Epithelial cell of prostate (primary cell): ENCODE measurements at places on chromosomes 11 and 22.

- DNase-seq, result no peak
Observed at GRCh38 chr11:33716243-33716642, 15.6 kb upstream of the C11orf91 start.

DNA sequence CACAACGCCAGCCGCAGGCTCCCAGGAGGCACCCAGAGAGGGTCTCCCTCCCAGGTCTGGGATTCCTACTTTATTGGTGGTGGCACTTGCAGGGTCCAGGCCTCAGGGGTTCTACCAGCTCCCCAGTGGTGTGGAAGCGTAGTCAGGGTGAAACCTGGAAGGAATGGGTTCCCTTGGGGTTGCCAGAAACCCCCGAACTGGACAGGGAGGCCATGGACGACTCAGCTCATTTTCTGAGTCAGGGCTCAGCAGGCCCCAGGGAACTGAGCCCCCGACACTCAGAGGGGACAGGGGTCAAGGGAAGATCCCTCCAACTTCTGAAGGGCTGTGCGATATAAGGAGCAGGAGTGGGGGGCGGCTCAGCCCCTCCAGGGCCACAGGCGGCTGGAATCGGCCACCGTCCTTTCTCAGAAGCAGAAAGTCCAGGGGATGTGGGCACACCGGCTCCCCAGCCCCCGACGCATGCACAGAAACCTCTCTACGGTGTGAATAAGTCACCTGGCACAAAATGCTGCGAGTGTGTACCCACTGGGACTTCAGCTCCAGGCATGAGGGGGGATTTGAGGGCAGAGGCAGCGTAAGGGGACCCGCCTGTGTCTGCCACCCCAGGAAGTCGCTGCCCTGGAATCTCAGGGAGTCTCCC lies 25.1 kb downstream of the MRGPRG start:
- DNase-seq, result no peak

- DNase-seq, result no peak
Observed at GRCh38 chr22:31488346-31488883, 1.2 kb downstream of the EIF4ENIF1 start.

DNA sequence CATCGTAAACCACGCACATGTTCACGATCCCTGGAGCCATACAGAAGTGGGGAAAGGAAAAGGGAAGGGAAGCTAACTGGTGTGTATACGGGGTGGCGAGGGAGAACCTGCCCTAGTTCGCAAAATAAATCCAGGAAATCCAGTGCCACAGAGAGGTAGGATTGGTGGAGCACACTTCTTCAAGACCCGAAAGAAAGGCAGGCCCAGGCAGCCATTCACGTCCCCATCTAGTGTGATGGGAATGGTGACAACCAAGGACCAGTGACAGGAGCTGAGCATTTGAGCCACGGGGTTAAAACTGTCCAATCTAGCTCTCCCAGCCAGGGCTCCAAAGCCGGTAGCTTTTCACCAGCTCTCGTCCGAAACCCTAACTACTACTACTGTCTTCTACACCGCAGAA lies 53.7 kb downstream of the IGSF9B start:
- no peak for DNase-seq

GRCh38 chr22:46761017-46761416 lies 1.4 kb upstream of the TBC1D22A start:
- no peak for DNase-seq

DNA sequence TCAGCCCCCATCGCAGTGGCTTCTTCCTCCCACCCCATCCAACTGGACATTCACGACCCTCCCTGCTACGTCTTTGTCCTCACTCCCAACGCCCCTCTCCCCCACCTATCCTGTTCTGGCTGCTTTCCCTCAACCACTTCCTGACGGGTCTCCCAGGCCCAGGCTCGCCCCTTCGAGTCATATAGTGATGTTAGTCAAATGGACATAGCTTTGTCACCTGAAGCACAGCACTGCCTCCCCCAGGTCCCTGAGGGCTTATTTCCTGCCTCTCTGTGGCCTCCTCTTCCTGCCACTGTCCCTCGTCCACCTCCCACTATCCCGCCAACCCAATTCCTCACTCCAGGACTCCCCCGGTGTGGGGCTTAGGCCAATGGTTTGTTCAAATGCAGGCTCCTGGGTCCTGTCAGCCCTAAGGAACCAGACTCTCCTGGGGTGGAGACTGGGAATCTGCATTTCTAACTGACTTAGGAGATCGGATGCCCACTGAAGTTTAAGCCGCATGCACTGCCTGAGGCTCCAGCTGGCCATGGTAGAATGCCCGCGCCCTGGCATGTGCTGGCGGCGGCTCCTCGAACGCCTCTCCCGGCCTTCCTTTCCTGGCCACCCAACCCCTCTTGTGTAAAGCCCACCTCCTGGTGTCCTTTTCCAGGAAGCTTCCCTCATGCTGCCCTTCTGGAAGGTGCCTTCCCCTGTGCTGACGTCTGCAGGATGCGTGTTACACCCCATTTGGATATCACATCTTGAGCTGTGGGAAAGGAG lies 18.3 kb downstream of the SUN2 start:
- no peak for DNase-seq

- no peak for DNase-seq
Observed at GRCh38 chr22:44584256-44584902, 86.3 kb upstream of the RTL6 start.

GRCh38 chr11:125341676-125342075 lies 154.4 kb downstream of the FEZ1 start:
- DNase-seq, result no peak

DNA sequence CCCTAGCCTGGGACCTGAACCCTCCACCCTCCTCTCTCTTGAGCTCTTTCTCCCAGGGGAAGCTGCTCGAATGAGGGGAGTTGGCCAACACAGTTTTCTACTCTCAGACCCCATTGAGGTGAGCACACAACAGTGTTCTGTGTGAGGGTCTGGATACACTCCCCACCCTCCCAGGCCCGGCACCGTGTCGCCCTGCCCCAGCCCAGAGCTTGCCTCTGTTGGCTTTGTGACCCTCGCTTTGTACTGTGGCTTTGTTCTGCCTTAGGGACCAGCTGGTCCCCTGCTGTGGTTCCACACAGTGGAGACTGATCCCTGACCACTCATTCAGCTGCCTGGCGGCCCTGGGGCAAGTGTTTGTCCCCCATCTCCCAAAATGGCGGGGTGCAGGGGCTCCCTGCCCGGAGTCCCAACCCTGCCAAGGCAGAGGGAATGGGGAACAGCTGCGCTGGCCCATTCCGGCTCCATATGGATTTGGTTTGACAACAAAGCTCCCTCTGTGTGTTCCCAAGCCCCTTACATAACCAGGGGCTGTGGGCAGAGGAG lies 8.3 kb downstream of the ST3GAL4 start:
- DNase-seq, result no peak

DNA sequence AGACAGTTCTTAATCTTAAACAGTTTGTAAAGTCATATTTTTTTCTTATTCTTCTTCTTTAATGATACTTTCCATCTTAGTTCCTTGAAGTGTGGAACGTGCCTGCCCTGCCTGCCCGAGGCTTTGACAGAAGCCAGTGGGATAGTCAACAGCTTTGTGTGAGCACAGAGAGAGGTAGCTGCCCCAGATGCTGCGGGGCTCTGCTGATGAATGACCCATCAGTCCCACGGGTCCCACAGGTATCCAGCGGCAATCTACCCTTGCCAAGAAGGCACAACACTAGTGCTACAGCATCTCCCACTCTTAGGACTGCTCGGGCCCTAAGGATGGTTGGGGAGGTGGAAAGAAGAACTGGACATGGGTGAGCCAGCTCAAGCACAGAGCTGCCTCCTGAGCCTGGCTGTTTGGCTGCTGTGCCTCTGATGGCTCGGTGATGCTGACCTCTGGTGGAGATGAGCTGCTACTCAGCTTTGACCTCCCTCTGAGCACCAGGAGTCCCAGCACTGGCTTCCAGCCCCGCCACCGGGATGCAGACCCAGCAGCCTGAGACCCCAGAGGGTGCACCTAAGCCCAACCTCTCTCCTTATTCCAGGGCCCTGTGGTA lies 11.8 kb upstream of the APLNR start:
- no peak for DNase-seq

DNA sequence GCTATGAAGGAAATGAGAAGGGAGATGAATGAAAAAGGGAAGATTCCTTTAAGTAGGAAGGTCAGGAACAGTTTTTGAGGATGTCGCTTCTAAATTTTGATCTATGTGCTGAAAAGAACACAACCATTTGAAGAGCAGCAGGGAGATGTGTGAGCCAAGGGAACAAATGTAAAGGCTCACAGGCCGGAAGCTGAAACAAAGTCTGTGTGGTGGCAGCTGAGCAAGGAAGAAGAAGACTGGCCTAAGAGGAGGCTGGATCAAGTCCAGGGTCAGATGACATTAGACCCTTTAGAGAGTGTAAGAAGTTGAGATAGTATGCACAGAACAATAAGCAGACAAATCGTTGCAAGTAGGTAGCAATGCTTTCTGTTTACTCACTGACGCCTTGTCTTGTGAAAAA lies 1631.4 kb upstream of the TENM4 start:
- DNase-seq, result no peak

DNA sequence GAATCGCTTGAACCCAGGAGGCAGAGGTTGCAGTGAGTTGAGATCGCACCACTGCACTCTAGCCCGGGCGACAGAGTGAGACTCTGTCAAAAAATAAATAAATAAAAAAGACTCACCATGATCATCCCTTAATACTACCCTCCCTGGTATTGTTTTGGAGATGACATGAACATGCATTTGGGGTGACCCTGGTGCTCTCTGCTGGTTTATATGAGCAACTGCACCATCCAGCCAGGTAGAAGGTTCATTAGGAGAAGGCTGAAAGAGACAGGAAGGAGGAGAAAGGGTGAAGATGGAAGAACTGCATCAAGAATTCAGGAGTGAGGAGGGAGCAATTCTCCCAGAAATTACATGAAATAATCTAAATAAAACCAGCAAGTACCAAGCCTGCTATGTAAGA lies 37.8 kb downstream of the SLC5A1 start:
- peak; percentile 40 for DNase-seq

DNA sequence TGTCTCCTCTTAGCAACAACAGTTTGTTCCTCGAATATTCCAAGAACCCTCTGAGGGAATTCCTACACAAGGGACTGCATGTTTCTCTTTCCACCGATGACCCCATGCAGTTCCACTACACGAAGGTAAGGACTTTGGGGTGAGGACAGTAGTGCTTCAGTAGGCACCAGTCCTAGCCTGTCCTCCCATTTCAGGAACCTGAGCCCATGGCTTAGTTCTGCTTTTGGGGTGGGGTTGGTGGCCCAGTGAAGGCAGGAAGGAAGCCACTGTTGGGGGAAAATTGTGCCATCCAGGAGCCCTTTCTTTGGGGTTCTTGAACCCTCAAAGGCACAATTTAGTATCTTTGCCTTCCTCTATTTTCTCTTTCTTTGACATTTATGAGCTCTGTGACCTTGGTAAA lies 38.2 kb downstream of the RNF141 start:
- DNase-seq, result no peak

DNA sequence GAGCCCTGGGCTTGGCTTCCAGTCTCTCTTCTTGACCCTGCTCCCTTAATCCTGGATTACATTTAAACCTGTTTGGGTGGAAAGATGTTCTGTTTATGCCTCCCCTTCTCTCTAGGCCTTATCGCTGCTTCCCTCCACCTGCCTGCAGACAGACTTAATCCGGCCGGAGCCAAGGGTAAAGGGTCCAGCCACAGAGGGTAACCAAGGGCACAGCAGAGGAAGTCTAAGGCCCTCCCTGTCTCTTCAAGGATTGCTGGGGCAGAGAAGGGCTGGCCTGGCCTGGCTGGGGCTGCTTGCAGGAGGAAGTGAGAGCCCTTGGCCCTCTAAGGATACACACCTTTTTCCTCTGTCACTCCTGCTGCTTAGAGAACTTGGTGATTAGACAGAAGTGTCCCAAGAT lies 2.1 kb downstream of the GAL3ST3 start:
- DNase-seq, result no peak

GRCh38 chr11:112525844-112526590 lies 265.4 kb upstream of the PLET1 start:
- no peak for DNase-seq

- no peak for DNase-seq
Observed at GRCh38 chr11:120759046-120759445, 247.5 kb downstream of the GRIK4 start.

GRCh38 chr11:32529994-32530588 lies 53.5 kb upstream of the EIF3M start:
- DNase-seq, result no peak

- DNase-seq, result no peak
Observed at GRCh38 chr11:122723576-122723975, 68.1 kb downstream of the UBASH3B start.

DNA sequence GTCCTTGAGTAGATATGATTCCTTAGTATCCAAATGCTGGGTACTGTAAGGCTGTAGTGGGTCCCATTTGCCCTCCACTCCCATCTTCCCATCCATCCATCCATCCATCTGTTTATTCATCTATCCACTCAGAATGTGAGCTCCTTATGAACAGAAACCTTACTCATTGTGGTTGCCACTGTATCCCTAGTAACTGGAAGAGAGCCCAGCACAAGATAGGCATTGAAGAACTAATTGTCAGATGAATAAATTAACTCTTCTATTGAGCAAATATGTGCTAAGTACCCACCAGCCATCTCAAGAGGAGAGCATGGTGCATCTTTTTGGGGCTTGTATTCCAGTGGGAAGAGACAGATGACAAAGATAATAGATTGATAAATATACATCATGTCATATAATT lies 86.4 kb upstream of the SEZ6L start:
- no peak for DNase-seq

- no peak for DNase-seq
Observed at GRCh38 chr11:108393046-108393445, 74.3 kb downstream of the C11orf65 start.

GRCh38 chr11:117621226-117621625 lies 175.8 kb downstream of the DSCAML1 start:
- DNase-seq, result no peak

DNA sequence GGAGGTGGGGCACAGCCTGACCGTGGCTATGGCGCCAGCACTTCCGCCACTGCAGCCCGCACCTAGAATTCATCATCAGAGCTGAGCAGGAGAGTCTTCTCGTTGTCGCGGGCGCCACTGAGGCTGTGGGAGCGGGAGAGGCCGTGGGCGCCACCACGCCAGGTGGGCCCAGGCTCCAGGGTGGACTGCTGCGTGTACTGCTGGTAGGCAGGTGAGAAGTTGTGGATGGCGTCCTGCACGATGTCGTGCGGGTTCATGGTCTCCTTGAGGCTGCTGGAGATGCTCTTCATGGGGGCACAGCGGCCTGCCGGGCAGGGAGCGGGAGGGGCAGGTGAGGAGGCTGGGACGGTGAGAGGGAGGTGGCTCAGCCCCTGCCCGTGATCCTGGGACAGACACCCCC lies 19.6 kb downstream of the MAFF start:
- no peak for DNase-seq
